ENCODE measurements at places on chromosomes 6 and 20.

- no peak for DNase-seq
These were observed 52.6 kb downstream of the BTBD3 start for GRCh38 chr20:11970243-11970836.

- no peak for DNase-seq
These were observed 14.1 kb downstream of the SNX14 start for GRCh38 chr6:85579581-85579980.

- DNase-seq: no peak
These were observed 81.3 kb upstream of the BMP2 start for GRCh38 chr20:6686171-6686570.

- no peak for DNase-seq
These were observed 504.4 kb downstream of the BCKDHB start for GRCh38 chr6:80610846-80611245.

DNA sequence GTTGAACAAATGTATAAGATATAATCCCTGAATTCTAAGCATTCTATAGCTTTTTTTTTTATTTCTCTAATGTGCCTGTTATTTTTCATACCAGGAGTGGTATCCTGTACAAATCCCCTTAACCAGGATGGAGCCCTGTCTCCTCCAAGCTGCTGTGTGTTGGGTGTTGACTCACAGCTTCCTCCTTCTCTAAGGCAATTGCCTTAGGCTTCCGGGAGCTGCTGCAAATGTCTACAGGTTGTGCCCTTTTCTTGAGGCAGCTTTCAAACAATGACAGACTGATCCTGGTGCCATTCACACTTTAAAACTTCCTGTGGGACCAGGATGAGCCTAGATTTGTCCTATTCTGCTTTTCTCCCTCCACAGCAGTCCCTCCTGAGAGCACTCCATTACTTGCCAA, 173.2 kb downstream of the BTBD3 start:
- DNase-seq: no peak

GRCh38 chr6:4879741-4880275, 103.6 kb downstream of the CDYL start:
- no peak for DNase-seq

GRCh38 chr6:22078802-22079545, 217.9 kb downstream of the PRL start:
- DNase-seq: no peak

DNA sequence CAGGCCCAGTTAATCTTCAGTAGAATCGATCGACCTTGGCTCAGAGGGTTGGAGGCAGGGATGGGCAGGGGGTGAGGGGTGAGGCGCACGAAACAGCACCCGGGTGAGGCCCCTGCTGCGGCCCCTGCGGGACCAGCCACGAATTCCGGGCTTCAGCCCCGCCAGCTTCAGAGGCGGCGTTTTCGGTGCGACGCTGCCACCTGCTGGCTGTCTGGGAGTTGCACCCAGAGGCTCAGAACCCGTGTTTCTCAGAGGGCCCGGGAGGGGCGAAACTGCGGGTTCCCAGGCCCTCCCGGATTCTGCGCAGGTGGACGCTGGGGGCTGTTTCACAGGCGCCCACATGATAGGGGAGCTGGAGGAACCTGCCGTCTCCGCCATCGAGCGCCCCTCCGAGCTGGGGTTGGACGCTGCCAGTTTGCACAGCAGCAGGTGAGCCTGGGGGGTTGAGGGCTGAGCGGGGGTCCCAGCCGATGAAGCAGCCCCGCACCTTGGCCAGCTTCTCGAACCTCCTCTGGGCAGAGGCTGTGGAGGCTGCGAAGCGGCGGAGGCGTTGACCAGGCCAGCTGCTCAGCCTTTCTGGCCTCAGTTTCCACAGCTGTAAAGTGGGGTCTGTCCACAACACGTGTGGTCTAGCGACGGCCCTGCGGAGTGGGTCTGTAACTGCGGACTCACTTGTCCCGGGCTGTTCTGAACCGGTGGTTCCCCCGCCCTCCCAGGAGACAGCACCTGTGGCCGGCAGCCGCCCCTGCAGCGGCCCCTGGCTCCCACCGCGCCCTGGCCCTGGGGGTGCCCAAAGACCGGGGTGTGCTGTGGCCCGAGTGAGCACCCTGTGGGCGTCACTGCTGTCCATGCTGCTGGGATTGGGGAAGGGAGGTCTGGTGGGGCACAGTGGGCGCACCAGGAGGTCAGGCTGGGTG, 2.5 kb upstream of the BHLHE23 start:
- peak; percentile 72 for DNase-seq

DNA sequence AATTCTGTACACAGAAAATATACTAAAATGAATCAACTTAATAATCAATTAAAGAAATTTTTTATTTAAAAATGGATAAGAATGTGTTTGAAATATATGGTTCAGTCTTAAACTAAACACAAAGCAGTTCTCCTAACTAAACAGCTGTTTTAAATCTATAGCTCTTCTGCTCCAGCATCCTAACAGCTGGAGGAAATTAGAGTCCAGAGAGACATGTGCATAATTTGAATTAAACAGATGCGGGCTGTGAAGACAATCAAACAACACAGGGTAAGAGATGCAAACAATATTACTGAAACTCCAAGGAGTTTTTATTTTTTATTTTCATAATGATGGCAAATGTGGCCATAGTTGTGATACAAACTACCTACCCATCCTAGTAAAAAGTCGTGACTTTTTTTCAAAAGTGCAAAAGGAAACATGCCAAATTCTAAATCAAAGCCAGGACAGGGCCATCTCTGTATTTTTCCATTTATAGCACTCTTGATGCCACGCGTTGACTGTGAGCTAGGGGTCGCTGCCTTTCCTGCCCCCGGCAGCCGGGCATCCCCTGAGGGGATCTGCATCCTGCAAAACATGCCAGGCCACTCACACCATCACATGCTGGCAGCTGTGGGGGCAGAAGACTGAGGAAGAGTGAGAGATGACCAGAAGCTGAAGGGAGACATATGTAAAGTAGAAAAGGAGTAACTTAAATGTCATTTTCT, 310.6 kb downstream of the PRKN start:
- DNase-seq: no peak

- no peak for DNase-seq
These were observed 18.3 kb downstream of the NTSR1 start for GRCh38 chr20:62726716-62727583.

- no peak for DNase-seq
These were observed 73.0 kb upstream of the OPRM1 start for GRCh38 chr6:153966001-153966400.

DNA sequence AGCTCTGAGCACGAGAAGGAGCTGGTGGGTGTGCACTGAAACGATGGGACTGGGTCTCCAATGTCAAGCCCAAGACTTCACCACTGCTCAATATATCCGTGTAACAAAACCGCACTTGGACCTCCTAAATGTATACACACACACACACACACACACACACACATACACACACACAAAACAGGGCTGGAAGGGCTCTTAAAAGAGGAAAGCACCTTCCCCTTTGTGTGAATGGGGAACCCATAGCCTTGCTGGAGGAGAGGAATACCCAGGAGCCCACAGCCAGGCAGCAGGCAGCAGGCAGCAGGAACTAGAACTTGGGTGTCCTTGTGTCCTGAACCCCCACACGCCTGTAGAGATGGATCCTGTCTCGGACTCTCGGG, 29.8 kb downstream of the TGM2 start:
- DNase-seq: no peak

DNA sequence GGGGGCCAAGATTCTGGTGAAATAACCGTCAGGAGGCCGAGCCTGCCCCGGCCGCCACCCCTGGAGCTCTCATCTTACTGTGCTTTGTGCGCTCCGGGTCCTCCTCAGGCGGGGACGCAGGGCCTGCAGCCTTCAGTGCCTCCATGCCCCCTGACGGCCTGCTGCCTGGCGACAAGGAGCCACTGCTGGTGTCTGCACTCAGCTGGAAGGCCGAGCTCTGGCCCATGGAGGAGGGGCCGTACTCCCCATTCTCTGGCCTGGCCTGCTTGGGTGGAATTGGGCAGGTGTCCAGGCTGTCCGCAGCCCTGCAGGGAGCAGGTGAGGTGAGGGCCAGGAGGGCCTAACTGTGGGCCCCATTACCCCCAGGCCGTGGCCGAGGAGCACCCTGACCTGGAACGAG, 5.3 kb downstream of the ZNF512B start:
- no peak for DNase-seq

DNA sequence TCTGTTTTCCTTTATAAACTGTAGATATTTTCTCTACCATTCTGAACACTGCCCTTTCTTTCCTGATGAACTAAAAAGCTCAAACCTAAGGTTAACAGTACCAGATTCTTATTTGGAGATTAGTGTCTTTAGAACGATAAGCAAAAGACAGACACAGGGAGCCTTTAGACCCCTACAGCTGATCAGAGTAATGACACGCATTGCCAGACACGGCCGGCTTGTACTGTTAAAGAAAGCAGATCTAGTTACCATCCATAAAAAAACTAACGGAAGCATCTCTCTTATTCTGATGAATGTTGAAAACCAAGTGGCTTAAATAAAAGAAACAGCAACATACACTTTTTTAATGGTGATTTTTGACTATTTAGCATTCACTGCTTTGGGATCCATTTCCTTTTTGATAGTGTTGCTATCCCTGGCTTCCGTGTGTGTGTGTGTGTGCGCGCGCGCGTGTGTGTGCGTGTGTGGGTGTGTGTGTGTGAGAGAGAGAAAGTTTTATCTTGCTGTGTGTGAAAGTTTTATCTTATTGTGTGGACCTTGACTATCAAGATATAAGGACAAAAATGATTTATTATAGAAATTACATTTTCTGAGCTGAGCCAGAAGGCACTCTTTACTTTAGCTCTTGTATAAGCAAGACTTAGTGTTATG, 95.6 kb upstream of the SLC35B3 start:
- DNase-seq: no peak

GRCh38 chr6:37783025-37783855, 36.3 kb upstream of the ZFAND3 start:
- DNase-seq: no peak

- DNase-seq: no peak
These were observed 671 bp downstream of the EFHC1 start for GRCh38 chr6:52420668-52421358.

DNA sequence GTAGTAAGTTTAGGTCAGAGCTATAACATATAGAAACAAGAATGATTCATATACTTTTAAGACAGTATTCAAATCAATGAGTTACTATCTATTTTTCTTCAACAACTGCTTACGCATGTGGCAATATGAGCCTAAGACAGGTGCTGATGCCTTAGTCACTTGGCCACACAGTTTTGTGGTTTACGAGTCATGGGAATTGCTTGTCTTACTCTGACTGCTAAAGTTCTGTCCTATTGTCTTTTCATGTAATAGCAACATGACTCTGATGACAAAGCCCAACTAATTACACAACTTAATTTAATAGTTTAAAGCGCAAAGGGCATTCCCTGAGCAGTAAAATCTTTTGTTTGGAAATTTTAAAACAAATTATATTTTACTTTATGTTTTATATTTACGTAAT, 159.3 kb upstream of the CENPW start:
- DNase-seq: no peak

GRCh38 chr20:50312682-50313521, 122.3 kb downstream of the CEBPB start:
- no peak for DNase-seq

GRCh38 chr6:1321738-1322137, 9.8 kb downstream of the FOXQ1 start:
- no peak for DNase-seq

DNA sequence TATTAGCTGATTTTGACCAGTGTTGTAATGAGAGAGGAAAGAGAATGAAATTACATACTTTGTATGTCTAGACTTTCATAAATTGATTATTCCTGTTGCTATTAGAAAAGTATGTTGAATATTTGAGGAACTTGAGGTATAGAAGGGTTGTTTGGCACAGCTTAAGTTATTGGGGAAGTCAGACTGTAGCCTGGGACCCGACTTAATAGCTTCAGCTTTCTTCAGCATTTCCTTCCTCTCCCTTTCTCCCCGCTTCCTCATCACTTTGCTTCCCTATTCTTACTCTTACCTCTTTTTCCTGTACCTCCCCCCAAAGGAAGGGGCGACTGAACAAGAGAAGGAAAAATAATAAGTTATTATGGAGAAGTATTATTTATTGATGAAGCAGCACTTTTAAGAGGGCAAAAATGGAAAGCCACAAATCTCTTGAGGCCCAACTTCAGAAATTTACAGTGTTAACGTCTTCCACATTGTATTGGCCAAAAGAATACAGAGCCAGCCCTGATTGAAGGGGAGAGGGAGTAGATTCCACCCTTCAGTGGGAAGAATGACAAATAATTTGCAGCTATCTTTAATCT, 7.4 kb downstream of the SENP6 start:
- DNase-seq: no peak

DNA sequence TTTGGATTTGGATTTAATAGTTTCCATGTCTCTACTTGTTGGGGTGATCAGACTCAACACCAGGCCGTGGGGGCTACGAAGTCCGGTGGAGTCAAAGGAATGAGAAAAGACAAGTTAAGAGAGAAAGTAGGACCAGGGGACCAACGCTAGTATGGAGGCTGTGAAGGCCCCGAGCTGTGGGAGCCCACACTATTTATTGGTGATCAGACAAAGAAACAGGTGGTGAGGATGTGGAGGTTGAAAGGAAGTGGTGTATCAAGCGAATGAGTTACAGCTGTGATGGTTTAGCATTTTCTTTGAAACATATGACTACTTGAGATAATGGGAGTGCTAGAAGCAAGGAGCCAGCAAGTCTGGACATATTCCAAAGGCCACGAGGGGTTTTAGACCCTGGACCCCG, 62.4 kb downstream of the AKAP7 start:
- no peak for DNase-seq

DNA sequence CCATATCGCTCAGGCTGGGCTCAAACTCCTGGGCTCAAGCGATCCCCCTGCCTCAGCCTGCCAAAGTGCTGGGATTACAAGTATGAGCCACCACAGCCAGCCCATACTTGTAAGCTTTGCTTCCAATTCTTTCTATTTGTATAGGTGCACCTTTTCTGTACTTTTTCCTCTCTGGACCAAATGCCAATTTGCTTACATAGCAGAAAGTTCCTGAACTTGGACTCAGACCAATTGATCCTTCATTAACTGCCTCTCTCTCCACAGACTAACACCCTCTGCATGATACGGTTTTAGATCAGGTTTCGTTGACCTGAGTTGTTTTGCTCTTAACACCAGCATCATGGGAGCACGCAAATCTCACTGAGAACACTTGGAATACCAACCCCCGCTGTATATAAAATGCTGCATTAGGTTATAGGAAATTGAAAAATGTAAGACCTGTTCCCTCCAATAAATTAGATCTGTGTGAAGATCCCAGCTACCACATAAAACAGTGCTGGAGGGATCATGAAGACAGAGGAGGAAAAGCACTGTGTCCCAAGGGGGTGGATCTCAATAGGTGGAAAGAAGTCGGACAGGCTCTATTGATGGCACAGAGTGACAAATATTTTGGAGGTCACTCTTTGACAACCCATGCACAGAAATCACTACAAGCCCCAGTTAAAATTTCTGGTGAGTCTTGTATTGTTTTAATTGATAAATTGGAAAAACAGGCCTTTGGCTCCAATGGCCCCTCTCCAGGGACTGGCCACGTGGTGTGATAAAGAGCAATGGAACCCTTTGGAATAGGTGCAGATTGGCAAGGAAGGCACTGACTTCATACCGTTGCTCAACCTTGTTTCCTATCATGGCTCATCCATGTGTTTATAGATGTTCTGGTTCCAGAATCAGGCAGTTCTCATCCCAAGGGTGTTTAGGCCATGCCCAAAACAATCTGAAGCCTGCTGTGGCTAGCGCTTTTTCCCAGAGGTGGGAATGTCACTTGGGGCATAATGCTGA, 51.2 kb downstream of the ISM1 start:
- DNase-seq: no peak

GRCh38 chr6:96089173-96089572, 73.4 kb downstream of the FUT9 start:
- DNase-seq: no peak
